ENCODE measurements at places on chromosomes 5 and 9.
A peak's percentile ranks its signal among the peaks of the same experiment; 100 is the strongest.

DNA sequence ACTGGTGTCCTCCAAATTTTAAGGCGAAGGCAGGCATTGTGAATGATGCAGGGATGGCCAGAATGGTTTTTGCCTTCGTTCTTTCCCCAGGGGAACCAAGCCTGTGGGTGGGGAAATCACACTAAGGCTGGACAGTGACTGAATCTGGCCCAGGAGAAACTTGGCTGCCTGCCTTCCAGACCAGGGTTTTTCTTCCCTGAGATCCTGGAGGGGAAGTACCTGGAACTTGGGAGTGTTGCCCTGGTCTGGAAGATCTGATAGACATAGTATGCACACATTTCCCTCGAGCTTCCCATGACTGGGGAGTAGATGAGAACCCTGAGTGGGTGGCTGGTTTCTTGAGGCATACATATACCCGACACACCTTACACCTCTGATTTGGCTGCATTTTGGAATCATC, 664 bp upstream of the IL11RA start:
- H3K4me1 ChIP-seq = peaks cover 15% of the 10 kb centered on the region
- H3K36me3 ChIP-seq = no peaks in the 10 kb centered on the region
- peak overlapping the region; percentile 90 for H3K27ac ChIP-seq
- H3K4me3 ChIP-seq = peak overlapping the region; percentile 50
- H3K27me3 ChIP-seq = no peaks in the 10 kb centered on the region

GRCh38 chr9:22446950-22447617, 460 bp downstream of the DMRTA1 start:
- H3K4me1 ChIP-seq = no peaks in the 10 kb centered on the region
- peak overlapping the region; percentile 57 for H3K4me3 ChIP-seq
- H3K27ac ChIP-seq = peak overlapping the region; percentile 68
- H3K27me3 ChIP-seq = no peaks in the 10 kb centered on the region

- H3K4me1 ChIP-seq = no peaks in the 10 kb centered on the region
- no peak for DNase-seq
- H3K27ac ChIP-seq = no peak overlapping the region
Measured at GRCh38 chr9:71746023-71746757, 22.1 kb downstream of the CEMIP2 start.

GRCh38 chr9:18601026-18601425, 127.1 kb downstream of the ADAMTSL1 start:
- H3K4me1 ChIP-seq = no peaks in the 10 kb centered on the region
- no peak overlapping the region for H3K27ac ChIP-seq
- DNase-seq = no peak
- no peak overlapping the region for H3K4me3 ChIP-seq

GRCh38 chr9:137139468-137140150, 655 bp downstream of the GRIN1 start:
- peaks cover 6% of the 10 kb centered on the region for H3K27me3 ChIP-seq
- no peak for DNase-seq
- H3K4me1 ChIP-seq = no peaks in the 10 kb centered on the region
- no peak overlapping the region for H3K27ac ChIP-seq
- H3K36me3 ChIP-seq = no peaks in the 10 kb centered on the region
- H3K4me3 ChIP-seq = no peak overlapping the region

DNA sequence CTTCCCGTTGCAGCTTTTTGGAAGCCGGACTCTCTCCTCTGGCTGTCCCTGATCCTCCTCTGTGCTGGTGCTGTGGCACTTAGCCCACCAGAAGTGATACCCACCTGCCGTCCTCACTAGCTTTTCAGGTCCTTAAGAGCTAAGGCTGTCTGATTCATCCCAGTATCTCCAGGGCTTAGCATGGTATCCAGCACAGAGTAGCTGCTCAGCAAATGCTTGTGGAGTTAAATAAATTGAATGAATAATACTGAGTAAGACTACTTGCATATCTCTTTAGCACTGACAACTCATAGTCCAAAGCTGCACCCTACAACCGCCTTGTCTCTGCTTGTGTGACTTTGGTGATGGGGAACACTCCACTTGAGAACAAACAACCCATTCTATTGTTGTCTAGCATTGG, 7.7 kb upstream of the XPA start:
- H3K27ac ChIP-seq = peak overlapping the region; percentile 80
- DNase-seq = no peak
- H3K4me3 ChIP-seq = no peak overlapping the region
- no peaks in the 10 kb centered on the region for H3K36me3 ChIP-seq

GRCh38 chr9:89175828-89176261, 2.8 kb downstream of the SHC3 start:
- DNase-seq = no peak
- peaks cover 16% of the 10 kb centered on the region for H3K27me3 ChIP-seq
- no peak overlapping the region for H3K27ac ChIP-seq

- DNase-seq = no peak
- no peaks in the 10 kb centered on the region for H3K27me3 ChIP-seq
- H3K4me1 ChIP-seq = no peaks in the 10 kb centered on the region
- H3K27ac ChIP-seq = no peak overlapping the region
Measured at GRCh38 chr9:127370672-127371648, 26.0 kb upstream of the SLC2A8 start.

DNA sequence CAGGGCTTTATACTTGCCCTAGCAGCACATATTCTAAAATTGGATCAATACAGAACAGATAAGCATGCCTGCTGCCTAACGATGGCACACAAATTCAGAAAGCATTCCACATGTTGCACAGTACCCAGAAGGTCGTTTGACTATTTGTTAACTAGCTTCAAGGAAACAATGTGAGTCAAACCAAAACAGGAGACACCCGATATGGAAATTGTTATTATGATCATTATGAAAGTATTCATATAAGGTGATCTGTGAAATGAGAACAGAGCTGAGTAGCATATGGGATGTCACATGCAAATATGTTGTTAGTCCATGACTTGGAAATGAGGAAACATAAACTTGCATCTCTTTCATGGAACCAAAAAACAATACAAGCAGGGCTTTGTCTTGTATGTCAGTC, 56.3 kb upstream of the BICD2 start:
- H3K27me3 ChIP-seq = no peaks in the 10 kb centered on the region
- no peak overlapping the region for H3K27ac ChIP-seq
- no peaks in the 10 kb centered on the region for H3K36me3 ChIP-seq
- no peak overlapping the region for H3K4me3 ChIP-seq
- H3K4me1 ChIP-seq = no peaks in the 10 kb centered on the region

- H3K36me3 ChIP-seq = no peaks in the 10 kb centered on the region
- H3K4me1 ChIP-seq = no peaks in the 10 kb centered on the region
- H3K4me3 ChIP-seq = no peak overlapping the region
- H3K27me3 ChIP-seq = no peaks in the 10 kb centered on the region
Measured at GRCh38 chr5:117496801-117497200, 922.2 kb upstream of the SEMA6A start.

GRCh38 chr5:131640043-131640856, 5.2 kb upstream of the RAPGEF6 start:
- H3K4me3 ChIP-seq = no peak overlapping the region
- H3K27ac ChIP-seq = no peak overlapping the region
- no peaks in the 10 kb centered on the region for H3K4me1 ChIP-seq
- no peak for DNase-seq

GRCh38 chr5:134124289-134125038, 10.0 kb downstream of the TCF7 start:
- no peak for DNase-seq
- peaks cover 15% of the 10 kb centered on the region for H3K4me1 ChIP-seq
- H3K36me3 ChIP-seq = no peaks in the 10 kb centered on the region

- H3K27ac ChIP-seq = no peak overlapping the region
- no peaks in the 10 kb centered on the region for H3K27me3 ChIP-seq
- H3K36me3 ChIP-seq = no peaks in the 10 kb centered on the region
- H3K4me1 ChIP-seq = no peaks in the 10 kb centered on the region
Measured at GRCh38 chr5:139524940-139525585, 36.1 kb upstream of the UBE2D2 start.

GRCh38 chr9:33748633-33749304, 46.6 kb upstream of the PRSS3 start:
- DNase-seq = no peak
- H3K4me1 ChIP-seq = no peaks in the 10 kb centered on the region
- H3K27ac ChIP-seq = no peak overlapping the region
- H3K4me3 ChIP-seq = no peak overlapping the region

- no peaks in the 10 kb centered on the region for H3K36me3 ChIP-seq
- H3K4me3 ChIP-seq = no peak overlapping the region
- H3K4me1 ChIP-seq = no peaks in the 10 kb centered on the region
- H3K27ac ChIP-seq = no peak overlapping the region
- H3K27me3 ChIP-seq = no peaks in the 10 kb centered on the region
- no peak for DNase-seq
Measured at GRCh38 chr5:61824396-61824795, 481.6 kb upstream of the KIF2A start.

- DNase-seq = no peak
- H3K4me1 ChIP-seq = no peaks in the 10 kb centered on the region
- no peaks in the 10 kb centered on the region for H3K36me3 ChIP-seq
Measured at GRCh38 chr9:81874931-81875330, 53.3 kb upstream of the SPATA31D4 start.

DNA sequence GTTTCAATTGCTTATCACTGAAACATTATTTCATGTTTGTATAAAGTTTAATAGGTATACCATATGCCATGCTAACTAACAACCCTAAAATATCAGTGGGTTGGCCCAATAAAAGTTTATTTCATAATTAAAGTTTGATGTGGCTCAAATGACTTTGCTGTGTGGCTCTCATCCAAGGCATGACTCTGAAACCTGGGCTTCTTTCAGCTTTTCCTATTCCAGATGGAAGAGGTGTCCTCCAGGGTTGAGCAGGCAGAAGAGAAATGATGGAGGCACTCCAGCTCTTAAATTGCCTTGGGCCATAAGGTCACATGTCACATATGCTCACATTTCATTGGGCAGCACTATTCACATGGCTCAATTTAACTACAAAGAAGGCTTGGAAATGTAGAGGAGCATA, 101.9 kb downstream of the MACIR start:
- H3K27me3 ChIP-seq = no peaks in the 10 kb centered on the region
- no peaks in the 10 kb centered on the region for H3K4me1 ChIP-seq
- no peak overlapping the region for H3K4me3 ChIP-seq
- H3K36me3 ChIP-seq = no peaks in the 10 kb centered on the region
- DNase-seq = no peak
- H3K27ac ChIP-seq = no peak overlapping the region

Measured in breast epithelium (tissue), 4 donors.